Thoracic aorta (tissue), 2 donors: ENCODE measurements at places on chromosomes 6 and 20.

- no peak for DNase-seq
Observed at GRCh38 chr6:156062091-156062563, 606.5 kb upstream of the NOX3 start.

DNA sequence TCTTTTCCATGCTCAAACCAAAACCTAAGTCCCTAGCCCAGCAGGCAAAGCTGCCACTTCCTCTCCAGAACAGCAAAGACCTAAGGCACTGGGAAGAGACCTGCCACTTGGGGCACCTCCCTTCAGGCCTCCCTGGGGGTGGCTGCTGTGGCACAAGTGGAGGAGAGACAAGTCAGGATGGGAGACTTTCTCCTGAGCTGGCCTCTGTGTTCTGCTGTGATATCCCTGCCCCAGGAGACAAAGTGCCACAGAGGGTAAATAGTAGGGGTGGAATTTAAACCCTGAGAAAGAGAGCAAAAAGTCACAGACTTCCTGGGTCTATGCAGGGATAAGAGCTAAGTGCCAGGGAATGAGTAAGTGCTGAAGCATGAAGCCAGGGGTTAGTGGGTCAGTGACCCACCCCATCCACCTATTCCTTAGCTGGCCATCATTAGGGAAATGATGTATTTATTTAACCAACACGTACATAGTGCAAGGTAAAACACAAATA lies 84.2 kb downstream of the MRPL14 start:
- DNase-seq: no peak

GRCh38 chr6:20875369-20875963 lies 341.2 kb downstream of the CDKAL1 start:
- DNase-seq: no peak

DNA sequence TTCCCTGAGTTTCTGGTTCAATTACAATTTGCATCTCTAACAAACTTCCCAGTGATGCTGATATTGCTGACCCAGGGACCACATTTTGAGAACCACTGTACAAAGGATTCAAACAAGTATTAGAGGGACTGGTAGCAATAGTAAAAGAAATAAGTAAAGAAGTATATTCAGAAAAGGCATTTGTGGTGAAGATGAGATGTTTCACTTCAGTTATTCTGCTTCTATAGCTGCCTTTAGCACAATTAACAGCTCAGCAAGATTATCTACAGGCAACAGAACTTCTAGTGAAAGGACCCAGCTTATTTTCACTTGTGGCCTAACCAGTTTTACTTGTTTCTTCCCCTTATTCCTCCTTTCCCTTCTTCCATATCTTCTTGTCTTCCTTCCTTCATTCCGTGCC lies 149.4 kb downstream of the PHF3 start:
- no peak for DNase-seq

- no peak for DNase-seq
Observed at GRCh38 chr20:2695206-2695983, 2.8 kb downstream of the EBF4 start.

DNA sequence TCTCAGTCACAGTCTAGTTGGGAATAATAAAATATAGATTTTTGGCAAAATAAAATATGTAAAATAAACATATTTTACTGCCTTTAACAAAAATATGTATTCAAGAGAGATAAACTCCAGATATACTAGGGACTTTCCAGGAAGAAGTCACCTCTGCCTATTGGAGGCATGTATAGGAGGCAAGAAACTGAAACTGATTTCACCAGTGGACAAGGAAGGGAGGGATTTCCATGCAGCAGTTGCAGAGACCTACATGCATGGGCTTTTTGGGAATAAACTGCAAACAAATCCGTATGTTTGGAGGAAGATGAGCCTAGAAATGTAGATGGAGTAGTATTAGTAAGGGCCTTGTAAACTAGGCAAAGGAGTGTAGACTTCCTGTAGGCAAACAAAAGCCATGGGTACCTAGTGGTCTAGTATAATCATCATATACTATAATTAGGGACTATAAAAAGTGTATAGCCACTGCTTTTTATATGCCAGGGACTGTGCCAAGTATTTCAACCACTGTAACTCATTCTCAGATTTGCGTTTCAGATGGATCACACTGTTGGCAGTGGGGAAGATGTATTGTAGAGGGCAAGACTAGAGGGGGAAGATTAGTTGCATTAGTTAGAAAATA lies 38.9 kb downstream of the CD109 start:
- no peak for DNase-seq

GRCh38 chr6:2085657-2086056 lies 159.7 kb downstream of the GMDS start:
- no peak for DNase-seq

DNA sequence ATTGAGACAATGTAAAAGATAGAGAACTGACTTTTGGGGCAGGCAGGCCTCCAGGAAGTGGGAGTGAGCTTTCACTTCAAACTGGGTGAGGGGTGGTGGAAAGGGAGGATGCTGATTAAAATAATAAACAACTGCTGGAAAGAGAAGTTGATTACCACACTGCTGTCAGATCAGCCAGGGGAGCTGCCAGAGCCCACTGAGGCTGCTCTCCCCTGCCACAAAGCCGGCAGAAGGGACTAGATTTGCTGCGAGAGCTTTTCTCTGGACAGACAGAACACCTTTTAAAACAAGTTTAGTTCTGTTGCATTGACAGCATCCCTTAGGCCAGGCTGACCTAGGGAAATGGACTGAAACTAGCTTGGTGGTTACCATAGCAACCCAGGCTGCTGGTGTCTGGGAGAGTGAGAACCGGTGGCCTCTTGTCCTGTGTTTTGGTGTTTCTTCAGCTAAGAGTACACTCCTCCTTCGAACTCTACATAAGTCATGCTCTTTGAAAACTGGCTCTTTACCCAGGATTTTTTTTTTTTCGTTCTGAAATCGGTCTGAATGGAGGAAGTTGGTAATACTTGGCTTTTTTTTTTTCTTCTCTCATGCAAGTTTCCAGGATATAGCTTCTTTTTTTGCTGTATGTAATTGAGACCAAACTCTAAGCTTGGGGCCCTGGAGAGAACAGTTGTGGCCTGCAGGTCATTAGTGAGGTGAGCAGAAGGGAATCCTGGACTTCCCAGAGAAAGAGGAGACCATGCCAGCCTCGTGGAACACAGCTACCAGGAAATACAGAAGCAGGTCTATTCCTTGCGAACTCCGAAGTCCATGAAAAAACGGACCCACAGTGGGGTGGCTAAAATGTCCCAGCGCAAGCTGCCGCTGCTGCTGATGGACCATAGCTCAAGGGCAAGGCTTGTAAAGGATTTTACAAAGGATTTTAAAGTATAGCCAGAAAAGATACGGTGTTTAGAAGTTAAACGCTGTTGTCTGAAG lies 374.4 kb downstream of the UTRN start:
- DNase-seq: no peak

DNA sequence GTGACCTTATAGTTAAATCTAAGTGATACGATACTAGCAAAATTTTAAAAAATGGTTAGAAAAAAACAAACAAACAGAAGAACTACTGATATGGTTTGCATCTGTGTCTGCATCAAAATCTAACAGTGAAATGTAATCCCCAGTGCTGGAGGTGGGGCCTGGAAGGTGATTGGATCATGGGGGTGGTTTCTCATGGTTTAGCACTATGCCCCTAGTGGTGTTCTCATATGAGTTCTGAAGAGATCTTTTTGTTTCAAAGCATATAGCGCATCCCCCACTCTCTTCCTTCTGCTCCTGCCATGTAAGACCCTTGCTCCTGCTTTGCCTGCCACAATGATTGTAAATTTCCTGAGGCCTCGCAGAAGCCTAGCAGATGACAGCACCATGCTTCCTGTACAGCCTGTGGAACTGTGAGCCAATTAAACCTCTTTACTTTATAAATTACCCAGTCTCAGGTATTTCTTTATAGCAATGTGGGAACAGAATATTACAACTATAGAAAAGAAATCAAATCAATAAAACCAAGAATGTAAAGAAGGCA lies 5.4 kb downstream of the FBXL4 start:
- DNase-seq: no peak

GRCh38 chr6:56246881-56247653 lies at the start of gene COL21A1:
TSS of gene COL21A1 (minus strand) at chr6:56247580. CDS start at chr6:56182618, 64,962 bp downstream.
- peak; percentile 19 for DNase-seq

DNA sequence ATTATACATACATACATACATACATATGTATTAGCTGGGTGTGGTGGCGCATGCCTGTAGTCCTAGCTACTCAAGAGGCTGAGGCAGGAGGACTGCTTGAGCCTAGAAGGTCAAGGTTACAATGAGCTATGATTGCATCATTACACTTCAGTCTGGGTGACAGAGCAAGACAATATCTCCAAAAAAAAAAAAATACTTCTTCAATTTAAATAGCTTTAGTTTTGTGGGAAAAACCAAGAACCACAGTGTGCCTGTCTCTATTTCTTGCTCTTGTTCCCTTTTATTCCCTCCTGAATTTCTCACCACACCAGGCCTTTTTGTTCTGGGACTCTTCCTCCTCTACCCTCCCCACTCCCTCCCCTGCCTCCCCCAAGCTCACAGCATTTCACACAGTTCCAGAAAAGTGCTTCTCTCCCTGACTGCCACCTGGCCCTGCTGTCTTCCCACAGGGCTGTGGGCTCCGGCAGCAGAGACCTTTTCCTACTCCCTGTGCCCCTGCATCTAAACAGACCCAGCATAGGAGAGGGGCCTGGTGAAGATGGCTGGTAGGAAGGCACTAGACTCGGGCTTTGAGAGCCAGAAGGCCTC lies 1.3 kb downstream of the C20orf203 start:
- DNase-seq: no peak

DNA sequence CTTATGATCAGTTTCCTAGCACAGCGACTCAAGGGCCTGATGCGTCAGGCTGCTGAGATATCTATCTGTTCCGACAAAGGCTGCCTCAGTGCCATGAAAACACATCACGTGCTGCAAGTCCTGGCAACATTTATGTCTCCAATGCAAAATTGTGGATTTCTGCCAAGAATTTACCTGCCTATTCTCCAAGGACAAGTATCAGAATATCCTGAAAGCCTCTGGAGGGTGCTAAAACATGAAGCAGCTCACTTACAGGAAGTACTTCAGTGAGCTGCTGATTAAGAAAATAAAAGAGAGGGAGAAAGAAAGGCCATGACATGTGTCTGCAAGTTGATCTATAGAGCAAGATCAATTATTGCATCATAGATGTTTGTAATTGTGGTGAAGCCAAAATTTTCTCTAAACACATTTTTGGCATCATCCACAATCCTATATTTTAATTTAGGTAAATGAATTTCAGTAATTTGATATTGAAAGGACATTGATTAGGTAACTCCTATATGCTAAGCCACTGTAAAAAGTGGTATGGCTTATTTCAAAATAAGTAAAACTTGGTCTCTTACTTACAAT lies 25.8 kb upstream of the TPBG start:
- DNase-seq: no peak

GRCh38 chr6:15945593-15946159 lies 183.2 kb upstream of the MYLIP start:
- DNase-seq: no peak

- DNase-seq: no peak
Observed at GRCh38 chr6:146984251-146984924, 219.8 kb upstream of the STXBP5 start.

DNA sequence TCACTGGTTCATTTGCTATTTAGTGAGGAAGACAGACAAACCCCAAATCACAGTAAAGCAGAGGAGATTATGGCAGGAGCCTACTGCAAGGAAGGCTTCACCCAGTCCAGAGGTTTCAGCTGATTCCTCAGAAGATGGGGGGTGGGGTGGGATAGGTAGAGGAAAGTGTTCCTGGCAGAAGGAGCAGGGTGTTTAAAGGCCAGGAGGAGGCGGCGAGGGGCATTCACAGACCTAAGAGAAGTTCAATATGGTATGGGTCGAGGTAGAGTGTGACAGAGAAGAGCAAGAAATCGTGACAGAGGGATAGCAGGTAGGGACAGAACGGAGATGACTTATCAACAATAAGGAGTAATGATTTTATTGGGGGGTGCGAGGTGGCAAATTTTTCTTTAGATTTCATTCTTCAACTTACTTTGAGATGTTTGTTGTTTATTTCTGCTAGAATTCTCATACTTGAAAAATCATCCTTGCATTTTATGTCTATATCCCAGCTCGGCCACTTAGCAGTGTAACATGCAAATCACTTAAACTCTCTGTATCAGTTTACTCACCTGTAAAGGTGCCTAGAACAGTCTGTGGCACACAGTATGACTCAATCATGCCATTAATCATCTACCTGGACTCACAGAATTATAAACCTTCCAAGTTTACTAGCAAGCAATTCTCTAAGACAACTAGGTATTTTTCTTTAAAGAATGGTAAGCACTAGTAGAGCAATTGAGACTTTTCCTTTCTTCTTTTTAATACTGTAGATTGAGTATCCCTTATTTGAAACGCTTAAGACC lies 176.7 kb downstream of the REV3L start:
- no peak for DNase-seq

DNA sequence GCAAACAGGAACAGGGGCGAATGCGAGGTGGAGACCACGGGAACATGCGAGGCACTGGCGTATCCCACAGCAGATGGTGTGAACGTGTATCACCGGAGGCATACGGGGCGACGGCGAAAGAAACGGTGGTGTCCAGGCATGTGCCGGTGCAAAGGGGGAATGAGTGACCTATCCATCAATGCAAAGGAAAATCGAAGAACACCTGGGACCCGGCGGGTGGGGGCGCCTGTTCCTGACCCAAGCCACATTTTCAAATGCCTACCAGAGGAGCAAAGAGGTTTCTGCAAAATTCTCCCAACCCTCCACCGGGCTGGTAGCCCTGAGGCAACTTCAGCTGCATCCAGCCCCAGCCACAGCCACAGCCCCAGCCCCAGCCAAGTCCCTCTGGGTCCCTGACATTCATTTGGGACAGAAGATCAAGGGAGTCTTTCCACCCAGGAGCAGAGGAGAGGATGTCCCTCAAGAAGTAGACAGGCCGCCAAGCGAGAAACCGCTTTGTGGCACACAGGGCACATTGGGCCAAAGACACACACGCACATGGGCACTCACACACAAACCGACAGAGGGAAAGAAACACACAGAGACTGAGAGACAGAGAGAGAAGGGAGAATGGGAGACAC lies 164.0 kb upstream of the ZNF337 start:
- DNase-seq: no peak

DNA sequence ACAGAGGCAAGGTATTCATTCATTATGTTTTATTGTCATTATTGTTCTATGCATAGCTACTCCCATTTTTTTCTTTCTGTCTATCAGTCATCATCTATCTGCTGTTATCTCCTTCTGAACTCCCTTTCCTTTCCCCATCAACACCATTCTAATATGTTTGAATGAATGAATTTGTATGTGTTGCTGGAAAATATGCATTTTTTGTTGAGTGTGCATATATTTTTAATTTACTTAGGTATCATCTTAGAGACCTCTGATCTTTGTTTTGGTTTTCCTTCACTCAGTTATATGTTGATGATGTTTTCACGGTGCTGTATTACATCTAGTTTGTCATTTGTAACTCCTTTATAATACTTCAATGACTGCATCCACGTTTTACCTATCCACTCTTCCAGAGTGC lies 12.1 kb upstream of the PRL start:
- DNase-seq: no peak

- no peak for DNase-seq
Observed at GRCh38 chr6:123802351-123802696, 1.3 kb upstream of the NKAIN2 start.

GRCh38 chr6:145028144-145028818 lies 707.0 kb downstream of the EPM2A start:
- DNase-seq: no peak

GRCh38 chr6:26087284-26088115 lies at the start of gene HFE:
TSS of gene HFE (plus strand) at chr6:26087429. CDS start at chr6:26087441, 12 bp downstream.
- no peak for DNase-seq
